ENCODE measurements at places on chromosomes 5 and 9. TPM values are rescaled to one million over a fixed set of nuclear protein-coding genes. Genes with fewer than 3 reads are reported as not detected.

Gene GCNT1
- total RNA-seq = 27.3 TPM

Gene ENDOG
- 14.0 TPM for total RNA-seq

Gene IRGM
- not detected for total RNA-seq

Gene AFF4
- 84.6 TPM for total RNA-seq

Gene LRRC19
- total RNA-seq = not detected

Gene FBN2
- 217 TPM for total RNA-seq

Gene FOXD4L4
- total RNA-seq = 0.18 TPM

Gene CBY3
- not detected for total RNA-seq

Gene FRMPD1
- under 0.01 TPM for total RNA-seq

Gene NRG2
- total RNA-seq = under 0.01 TPM

Gene CCDC152
- 0.30 TPM for total RNA-seq

Gene HRCT1
- 0.51 TPM for total RNA-seq

Gene PTBP3
- 27.0 TPM for total RNA-seq

Gene WHRN
- total RNA-seq = 2.3 TPM

Gene MCC
- 95.9 TPM for total RNA-seq

Gene INSYN2B
- 8.3 TPM for total RNA-seq

Gene TPPP
- 0.37 TPM for total RNA-seq

Gene NUTM2F
- total RNA-seq = not detected
